ENCODE measurements at places on chromosomes 12 and 14. TPM values are rescaled to one million over a fixed set of nuclear protein-coding genes. Genes with fewer than 3 reads are reported as not detected.

Gene FZD10
- not detected for total RNA-seq

Gene ABCC9
- total RNA-seq = 10.7 TPM

Gene KCNK13
- total RNA-seq = not detected

Gene SLC6A15
- 17.6 TPM for total RNA-seq

Gene PTHLH
- 2.0 TPM for total RNA-seq

Gene NFKBIA
- total RNA-seq = 123 TPM

Gene NOS1
- not detected for total RNA-seq

Gene SELPLG
- 0.85 TPM for total RNA-seq

Gene PTPRO
- total RNA-seq = 1.3 TPM

Gene IRF9
- total RNA-seq = 69.2 TPM

Gene DEPDC4
- 0.71 TPM for total RNA-seq

Gene TSHR
- total RNA-seq = not detected

Gene BEST3
- not detected for total RNA-seq

Gene METTL17
- 26.5 TPM for total RNA-seq

Gene SMCO2
- total RNA-seq = 0.14 TPM

Gene TAS2R8
- total RNA-seq = not detected

Gene OTUB2
- 0.85 TPM for total RNA-seq

Gene RHOJ
- total RNA-seq = 3.4 TPM

Gene FOXG1
- total RNA-seq = under 0.01 TPM

Gene STYK1
- total RNA-seq = 0.14 TPM

Gene RNASE3
- total RNA-seq = not detected

Gene POTEM
- total RNA-seq = not detected

Gene TMEM120B
- 10.9 TPM for total RNA-seq

Data from smooth muscle cell of bladder (primary cell).